ENCODE measurements at places on chromosomes 13 and 19.
A peak's percentile ranks its signal among the peaks of the same experiment; 100 is the strongest.

- DNase-seq, result no peak
These were observed 45.9 kb downstream of the SLC15A1 start for GRCh38 chr13:98706446-98707110.

DNA sequence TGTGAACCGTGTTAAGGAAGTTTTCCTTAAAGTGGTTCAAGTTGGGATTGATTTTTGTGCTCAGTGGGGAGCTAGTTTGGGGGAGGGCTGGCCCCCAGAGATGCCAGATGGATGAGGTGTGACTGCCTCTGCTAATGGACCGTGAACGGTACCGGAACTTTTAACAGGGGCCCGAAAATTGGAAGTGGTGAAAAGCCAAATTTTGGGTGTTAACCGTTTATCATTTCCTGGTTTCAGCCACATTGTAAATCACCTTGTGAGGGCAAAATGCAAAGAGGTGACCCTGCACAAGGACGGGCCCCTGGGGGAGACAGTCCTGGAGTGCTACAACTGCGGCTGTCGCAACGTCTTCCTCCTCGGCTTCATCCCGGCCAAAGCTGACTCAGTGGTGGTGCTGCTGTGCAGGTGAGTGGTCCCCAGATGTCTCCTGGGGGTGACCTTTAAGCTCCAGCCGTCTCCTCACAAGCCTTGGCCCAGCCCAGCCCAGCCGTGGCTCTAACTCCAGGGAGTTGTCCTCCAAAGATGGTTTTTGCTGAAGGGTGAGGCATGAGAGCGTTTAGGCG, 18.2 kb downstream of the UPF1 start:
- DNase-seq, result no peak

DNA sequence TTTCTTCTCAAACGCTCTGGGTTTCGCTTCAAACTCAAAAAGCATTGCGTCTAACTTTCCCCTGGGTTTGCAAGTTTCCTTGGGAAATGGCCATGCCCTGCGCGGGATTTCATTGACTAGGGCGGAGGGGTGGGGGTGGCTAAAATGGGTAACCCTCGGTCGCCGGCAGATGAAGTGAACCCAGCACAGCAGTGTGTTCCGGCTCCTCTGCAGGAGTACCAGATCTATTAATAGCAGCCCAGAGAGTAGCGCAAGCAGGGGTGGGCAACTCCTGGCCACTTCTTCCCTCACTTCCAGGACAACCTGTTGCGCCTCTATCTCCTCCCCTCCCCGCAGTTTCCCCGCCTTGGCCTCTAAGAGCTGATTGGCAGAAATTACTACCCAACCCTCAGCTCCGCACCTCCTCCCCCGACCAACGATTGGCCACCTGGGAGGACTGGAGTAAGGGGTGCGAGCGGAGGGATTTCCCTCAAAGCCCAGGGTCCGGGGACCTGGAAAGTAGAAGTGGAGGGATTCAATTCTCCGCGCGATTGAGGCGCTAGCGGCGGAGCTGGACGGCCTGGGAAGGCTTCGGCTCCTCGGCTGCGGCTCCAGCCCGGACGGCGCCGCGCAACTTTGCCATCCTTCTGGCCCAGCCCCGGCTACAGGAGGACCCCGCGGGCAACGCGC, at the start of gene FREM2:
Gene FREM2, plus strand, starts transcription at position 501 of the 669 bp plus-strand sequence. CDS start 268 bp downstream, outside the sequence.
- peak; percentile 85 for DNase-seq

GRCh38 chr19:30930941-30931706, 418.1 kb downstream of the TSHZ3 start:
- no peak for DNase-seq

DNA sequence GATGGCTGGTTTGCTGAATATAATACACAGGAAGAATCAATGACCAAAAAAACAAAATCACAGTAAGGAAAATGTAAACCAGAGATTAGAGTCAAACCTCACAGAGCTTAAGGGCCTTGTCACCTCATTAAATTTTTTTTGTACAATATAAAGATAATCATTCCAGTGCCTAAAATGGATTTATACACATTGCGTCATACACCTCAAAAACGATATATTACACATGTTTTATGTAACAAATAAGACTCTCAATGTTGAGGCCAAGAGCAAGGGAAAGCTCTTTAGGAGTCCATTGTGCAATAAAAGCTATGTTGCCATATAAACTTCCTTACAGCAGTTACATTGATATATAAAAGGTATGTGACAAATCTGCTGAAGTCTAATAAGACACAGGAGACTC, 856.7 kb upstream of the SLITRK1 start:
- DNase-seq, result no peak

- DNase-seq, result no peak
These were observed 4.3 kb downstream of the GAMT start for GRCh38 chr19:1396768-1397679.

DNA sequence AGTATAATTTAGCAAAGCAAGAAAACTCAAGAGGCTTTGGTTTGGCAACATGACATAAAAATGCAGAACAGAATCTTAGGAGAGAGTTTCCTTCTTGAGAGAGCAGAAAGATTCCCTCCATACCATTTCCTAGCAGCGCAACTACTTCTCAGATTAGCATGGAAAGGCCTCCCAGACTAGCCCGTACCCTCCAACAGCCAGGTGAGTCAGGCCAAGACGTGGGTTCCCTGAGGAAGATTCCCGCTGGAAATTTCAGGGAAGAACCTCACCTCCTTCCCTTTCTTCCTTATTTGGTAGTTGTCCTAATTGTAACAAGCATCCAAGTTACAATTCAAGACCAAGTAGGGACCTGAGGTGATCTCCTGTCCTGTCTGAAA, 12.3 kb downstream of the COL4A2 start:
- DNase-seq, result no peak

- no peak for DNase-seq
These were observed 53.5 kb upstream of the TSC22D1 start for GRCh38 chr13:44629465-44630183.

DNA sequence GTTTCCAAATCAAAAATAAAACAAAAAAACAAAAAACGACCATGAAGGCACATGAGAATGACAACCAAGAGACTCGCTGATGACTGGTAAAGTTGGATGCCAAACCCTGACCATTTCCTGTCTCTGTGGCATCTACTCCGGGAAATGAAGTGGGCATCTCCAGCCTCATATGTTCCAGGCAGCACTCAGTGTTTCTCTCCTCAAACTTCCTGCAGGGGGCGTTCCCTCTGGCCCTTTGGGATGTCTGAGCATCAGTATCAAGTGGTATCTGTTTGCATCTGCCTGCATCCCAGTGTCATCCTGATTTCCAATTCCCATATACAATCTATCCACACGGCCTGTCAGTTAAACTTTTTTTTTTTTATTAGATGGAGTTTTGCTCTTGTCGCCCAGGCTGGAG, 9.8 kb upstream of the SIGLEC12 start:
- DNase-seq, result no peak

DNA sequence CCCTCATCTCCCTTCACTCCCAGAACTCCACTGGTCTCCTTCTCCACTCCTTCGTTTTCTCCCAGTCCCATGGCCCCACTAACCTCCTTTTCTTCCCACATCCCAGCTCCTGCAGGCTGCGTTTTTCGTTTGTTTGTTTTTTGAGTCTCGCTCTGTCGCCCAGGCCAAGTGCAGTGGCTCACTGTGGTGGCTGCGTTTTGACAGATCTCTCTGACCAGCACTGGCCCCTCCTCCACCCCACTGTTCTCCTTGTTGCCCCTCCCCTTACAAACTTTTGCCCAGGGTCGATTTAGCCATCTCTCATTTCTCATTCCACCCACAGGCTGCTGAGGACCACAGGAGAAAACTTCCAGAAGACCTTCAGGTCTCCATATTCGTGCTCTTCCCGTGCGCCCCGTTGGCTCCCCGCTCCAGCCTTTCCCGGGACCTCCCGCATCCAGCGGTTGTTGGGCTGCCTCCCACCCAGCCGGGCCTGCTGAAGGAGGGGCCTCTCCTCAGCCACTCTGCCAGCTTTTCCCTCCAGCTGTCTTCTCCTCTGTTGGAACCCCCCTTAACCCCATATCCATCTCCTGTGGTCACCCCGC, 40.6 kb upstream of the GJB6 start:
- DNase-seq, result no peak

DNA sequence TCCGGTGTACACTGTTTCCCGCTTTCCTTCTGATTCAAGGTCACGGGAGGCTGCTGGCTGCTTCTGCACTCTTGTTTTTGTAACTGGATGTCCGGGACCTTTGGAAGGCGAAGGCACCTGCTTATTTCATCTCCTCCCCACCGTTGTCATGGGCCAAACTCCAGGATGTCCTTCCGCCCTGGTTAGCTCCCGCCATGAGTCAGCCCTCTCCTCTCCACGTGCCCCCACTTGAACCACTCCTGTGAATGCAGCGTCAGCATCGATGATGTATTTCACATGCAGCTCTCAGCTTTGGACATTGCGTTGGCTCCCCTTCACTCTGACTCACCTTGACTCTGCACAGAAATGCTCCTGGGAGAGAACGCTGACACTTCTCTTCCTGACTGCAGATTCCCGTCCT, 5.5 kb upstream of the GALP start:
- peak; percentile 87 for DNase-seq

GRCh38 chr19:39471756-39472536, 8.7 kb upstream of the TIMM50 start:
- no peak for DNase-seq

- DNase-seq, result no peak
These were observed 199.2 kb downstream of the NALCN start for GRCh38 chr13:101217086-101217485.

GRCh38 chr13:91426913-91427312, 28.5 kb downstream of the GPC5 start:
- DNase-seq, result no peak

DNA sequence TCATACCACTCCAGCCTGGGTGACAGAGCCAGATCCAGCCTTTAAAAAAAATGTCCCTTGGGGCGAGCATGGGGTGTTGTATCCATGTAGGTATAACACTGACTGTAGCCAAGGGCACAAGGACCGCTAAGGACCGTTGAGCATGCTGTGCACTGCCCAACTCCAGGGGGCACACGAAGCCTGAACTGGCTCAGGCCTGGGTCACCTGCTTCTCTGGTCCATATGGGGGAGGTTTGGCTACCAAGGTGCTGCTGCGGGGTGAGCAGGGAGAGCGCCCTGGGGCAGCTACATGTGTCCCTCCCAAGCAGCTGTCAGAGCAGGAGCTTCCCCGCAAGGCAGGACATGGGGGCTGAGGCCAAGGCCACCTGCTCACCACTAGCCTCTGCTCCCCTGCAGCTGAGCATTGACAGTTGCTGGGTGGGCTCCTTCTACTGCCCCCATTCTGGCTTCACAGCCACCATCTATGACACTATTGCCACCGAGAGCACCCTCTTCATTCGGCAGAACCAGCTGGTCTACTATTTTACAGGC, 16.3 kb downstream of the CATSPERG start:
- no peak for DNase-seq

GRCh38 chr19:1862424-1863327, 703 bp downstream of the KLF16 start:
- no peak for DNase-seq

GRCh38 chr13:40756042-40756441, 14.9 kb downstream of the MRPS31 start:
- DNase-seq, result no peak

GRCh38 chr13:71814806-71815360, 52.1 kb downstream of the DACH1 start:
- DNase-seq, result no peak

GRCh38 chr19:556611-557382, 12.9 kb downstream of the GZMM start:
- no peak for DNase-seq

DNA sequence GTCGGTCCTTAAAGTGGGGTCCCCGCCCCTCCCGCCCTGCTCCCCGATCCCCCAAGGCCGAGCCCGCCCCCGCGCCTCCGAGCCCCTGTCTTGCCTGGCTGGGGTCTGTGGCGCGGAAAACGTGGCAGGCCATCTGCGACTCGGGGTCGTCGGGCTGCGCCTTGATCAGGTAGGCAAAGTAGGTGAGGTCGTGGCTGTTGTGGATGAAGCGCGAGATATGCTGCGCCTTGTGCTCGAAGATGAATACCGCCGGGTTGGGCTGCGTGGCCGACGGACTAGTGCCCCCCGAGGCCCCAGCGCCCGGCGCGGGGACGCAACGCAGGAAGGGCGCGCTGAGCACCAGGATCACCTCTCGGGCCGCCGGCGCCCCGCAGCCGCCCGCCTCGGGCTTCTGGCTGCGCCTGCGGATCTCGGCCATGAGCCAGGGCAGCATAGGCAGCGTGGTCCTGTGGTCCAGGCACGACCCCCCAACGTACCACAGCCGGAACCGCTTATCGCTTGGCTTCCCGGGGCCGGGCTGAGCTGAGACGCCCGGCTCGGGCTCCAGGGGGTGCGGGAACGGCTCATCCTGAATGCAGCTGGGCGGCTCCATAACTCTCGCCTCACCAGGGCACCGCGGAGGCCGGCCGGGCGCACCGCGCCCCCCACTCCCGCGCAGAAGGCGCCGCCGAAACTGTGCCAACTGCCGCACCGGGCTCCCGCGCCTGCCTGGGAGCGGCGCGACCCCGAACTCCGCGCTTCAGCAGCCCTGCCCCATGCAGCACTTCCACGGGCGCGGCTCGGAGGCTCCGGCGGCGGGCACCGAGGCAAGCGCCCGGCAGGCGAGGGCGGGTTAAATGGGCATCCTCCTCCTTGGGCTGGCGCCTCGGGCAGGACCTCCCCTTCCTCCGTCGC, 546 bp downstream of the TBC1D4 start:
- peak; percentile 24 for DNase-seq

- DNase-seq, result no peak
These were observed 151.7 kb downstream of the LHFPL6 start for GRCh38 chr13:39451301-39451700.

- no peak for DNase-seq
These were observed 59.5 kb upstream of the CYSLTR2 start for GRCh38 chr13:48594096-48594815.

- DNase-seq, result no peak
These were observed 92.6 kb downstream of the MIPEP start for GRCh38 chr13:23796551-23796950.

GRCh38 chr13:66673401-66673800, 556.7 kb downstream of the PCDH9 start:
- DNase-seq, result no peak

DNA sequence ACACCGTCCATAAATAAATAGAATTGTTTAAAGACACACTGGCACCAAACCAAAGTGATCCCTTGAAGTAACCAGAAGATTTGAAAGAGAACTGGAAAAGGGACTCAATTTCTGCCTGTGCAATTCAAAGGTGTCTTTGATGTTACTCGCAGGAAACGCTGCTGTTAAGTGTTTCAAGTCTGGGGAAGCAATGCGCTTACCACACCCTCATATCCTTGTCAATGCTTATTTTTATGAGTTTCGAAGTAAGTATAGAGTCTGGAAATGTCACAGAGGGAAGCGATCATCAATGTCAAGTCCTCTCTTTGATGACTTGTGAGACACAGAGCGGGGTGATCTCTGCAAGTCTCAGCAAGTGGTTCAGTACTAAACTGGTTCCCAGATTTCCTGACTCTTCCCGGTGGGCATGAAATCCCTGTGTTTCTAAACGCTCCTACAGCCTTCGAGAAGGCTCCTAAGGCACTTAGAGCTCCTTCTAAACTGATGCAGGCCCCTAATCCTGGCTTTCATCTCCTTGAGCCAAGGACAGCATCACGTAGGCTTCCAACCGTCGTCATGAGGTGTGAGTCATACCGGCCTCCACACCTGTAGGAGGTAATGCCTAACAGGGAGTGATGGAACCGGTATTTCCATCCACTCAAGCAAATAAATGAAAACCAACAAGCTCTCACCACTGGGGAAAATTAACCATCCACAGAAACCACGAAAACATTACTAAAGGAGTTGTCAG, 22.8 kb downstream of the SYDE1 start:
- peak; percentile 41 for DNase-seq

GRCh38 chr19:46924874-46925547, 64.2 kb downstream of the ARHGAP35 start:
- peak; percentile 33 for DNase-seq

All from upper lobe of left lung (tissue), 6 donors.